ENCODE measurements at places on chromosomes 16 and 17.

- no peak for DNase-seq
Measured at GRCh38 chr17:61305024-61305423, 94.6 kb upstream of the TBX2 start.

- DNase-seq, result no peak
Measured at GRCh38 chr17:79075446-79075750, 774 bp downstream of the ENGASE start.

- no peak for DNase-seq
Measured at GRCh38 chr17:2077040-2077439, 22.1 kb downstream of the HIC1 start.

GRCh38 chr16:9092978-9093344 is 1.5 kb downstream of the HAPSTR1 start:
- DNase-seq, result no peak

- peak; percentile 30 for DNase-seq
Measured at GRCh38 chr16:56743840-56744239, 13.9 kb downstream of the NUP93 start.

DNA sequence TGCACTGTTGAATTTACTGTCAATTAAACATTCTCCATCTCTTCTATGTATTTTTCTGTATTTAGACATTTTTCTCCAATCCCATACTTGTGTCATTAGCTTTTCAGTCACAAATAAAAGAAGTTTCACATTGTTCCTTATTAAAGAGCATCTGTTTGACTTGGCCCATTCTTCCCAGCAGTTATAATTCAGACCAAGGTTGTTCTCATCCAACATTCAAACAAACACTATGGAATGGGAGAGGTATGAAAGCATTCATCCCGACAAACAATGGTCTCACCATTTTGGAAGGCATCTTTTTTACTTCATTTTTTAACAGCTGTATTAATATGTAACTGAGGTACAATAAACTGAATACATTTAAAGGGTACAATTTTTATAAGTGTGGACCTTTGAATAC is 208.8 kb upstream of the MAF start:
- no peak for DNase-seq

GRCh38 chr17:4759776-4760236 is 11.9 kb upstream of the TM4SF5 start:
- no peak for DNase-seq

GRCh38 chr17:59762824-59763374 is 55.4 kb downstream of the VMP1 start:
- DNase-seq, result no peak

GRCh38 chr16:70705056-70705455 is 19.2 kb upstream of the MTSS2 start:
- DNase-seq, result no peak

DNA sequence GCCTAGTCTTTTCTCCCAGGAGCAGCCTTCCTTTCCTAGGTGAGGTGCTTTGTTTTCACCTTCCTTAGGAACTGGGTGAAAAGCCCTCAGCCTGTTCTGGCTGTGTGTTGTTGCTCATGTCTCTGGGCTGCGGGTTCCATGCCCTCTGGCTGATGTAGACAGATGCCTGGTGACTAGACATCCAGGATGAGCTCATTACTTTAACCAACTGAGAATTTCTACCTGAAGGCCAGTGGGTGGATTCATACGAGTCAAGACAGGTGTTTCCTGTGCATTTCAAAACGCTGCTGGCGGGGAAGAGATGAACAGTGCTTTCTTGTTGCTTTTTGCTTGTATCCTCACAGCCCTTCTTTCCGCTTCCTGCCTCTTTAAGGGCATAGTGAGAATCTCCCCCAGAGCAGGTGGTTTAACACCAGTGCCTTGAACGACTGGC is 22.3 kb downstream of the SAP30BP start:
- DNase-seq, result no peak

DNA sequence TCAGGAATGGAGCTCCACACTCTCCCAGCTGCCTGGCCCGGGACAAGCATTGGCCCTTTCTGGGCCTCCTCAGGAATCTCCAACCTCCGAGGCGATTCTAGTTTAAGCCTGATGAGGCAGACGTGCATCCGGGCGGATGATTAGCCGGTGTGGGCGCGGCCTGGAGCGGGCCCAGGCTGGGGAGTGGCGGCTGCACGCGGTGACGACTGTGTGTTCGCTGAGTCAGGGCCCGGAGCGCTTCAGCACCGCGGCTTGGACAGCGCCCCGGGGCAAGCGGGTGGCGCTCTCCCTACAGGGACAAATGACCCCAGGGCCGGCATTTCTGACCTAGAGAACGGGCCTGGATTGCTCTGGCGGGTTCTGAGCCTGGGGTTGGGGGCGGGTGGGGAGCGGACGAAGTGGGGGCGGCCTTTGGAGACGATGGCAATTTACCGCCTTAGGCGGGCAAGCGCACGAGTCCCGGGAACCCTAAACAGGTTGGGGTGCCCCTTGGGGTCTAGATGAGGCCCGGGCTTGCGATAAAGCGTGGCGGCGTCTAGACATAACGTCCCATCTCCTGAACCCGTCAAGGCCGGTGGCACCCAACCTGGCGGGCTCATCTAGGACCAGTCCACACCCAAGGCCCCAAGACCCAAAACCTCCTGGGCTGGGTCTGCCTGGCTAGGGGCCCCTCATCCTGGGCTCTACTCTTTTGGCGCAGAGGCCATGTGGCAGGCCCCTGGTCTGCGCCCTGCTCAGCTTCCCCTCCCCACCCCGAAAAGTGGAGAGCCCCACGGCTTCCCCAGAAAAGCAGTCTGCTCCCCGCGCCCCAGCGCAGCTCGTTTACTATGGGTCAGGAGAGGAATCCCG is 22.3 kb upstream of the ZNHIT3 start:
- peak; percentile 59 for DNase-seq

DNA sequence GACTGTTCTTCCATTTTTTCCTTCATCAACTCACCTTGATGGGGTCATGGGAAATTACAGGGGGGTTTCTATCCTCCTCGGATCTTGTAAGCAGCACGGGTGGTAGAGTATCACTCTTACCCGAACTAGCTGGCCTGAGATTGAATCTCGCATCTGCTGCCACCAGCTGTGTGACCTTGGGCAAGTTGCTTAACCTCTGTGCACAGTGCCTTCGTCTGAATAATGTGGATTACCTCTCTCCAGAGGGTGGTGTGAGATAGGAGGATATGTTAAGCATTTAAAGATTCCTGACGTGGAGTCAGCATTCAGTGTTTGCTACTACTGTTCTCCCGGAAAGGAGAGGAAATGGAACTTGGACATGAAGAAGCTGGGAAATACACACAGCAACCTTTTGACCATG is 24.4 kb downstream of the LASP1 start:
- no peak for DNase-seq

DNA sequence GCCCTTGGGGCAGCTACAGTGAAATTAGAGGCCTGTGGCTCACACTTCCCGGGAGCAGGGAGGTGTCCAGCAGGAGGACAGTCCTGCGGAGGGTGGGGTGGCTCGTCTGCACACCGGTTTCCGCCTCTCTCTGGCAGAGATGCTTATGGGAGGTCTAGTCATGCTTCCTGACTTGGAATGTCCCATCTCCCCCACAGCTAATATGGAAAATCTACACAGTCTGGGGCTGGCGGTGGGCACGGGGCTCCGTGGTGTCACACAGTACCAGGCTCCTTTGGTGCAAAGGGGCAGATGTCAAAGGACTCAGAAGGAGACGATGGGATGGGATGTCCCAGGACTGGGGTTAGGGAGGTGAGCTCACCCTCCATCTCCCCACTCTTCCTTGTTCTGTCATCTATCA is 44.1 kb upstream of the DOC2B start:
- DNase-seq, result no peak

DNA sequence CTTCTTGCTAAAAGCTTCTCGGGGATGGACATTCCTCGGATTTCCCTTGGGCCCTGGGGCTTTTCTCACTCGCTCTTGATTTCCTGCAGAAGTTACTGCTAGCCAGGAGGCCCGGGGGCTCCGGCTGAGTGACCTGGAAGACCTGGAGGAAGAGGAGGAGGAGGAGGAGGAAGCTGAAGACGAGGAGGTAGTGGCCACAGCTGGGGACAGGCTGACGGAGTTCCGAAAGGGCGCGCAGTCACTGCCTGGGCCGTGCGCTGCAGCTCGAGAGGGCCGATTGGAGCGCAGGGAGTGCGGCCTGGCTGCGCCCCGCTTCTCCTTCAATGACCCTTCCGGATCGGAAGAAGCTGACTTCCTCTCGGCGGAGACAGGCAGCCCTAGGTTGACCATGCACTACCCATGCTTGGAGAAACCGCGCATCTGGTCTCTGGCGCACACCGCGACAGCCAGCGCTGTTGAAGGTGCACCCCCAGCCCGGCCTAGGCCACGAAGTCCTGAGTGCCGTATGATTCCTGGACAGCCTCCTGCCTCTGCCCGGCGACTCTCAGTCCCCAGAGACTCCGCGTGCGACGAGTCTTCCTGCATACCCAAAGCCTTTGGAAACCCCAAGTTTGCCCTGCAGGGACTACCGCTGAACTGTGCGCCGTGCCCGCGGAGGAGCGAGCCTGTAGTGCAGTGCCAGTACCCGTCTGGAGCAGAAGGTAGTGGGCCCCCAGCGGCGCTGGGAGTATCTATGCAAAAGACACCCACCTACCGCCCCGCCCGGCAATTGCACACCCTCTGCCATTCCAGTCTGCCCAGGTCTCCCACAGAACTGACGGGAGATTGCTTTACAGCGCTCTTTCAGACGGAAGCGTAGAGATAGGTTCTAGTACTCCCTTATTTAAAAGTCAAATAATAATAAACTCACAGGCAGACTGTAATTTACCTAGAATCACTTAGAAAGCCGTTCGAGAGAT is 4.9 kb downstream of the IRX6 start:
- DNase-seq, result no peak

DNA sequence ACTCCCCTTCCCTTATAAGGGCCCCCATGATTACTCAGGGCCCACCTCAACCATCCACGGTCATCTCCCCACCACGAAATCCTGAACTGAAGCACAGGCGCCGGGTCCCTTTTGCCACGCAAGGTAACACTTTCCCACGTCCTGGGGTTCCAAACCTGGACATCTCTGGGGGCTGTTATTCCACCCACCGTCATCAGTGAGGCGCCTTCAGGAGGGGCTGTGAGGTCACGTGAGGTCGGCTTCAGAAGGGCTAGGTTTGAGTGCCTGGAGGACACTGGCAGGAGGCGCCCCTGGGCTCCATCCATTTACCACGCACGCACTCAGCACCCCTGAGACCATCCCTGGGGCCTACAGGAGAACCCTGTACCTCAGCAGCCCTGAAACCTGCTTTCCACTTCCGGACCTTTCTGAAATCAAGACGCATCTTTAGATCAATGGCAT is 4.1 kb downstream of the CD2BP2 start:
- no peak for DNase-seq

DNA sequence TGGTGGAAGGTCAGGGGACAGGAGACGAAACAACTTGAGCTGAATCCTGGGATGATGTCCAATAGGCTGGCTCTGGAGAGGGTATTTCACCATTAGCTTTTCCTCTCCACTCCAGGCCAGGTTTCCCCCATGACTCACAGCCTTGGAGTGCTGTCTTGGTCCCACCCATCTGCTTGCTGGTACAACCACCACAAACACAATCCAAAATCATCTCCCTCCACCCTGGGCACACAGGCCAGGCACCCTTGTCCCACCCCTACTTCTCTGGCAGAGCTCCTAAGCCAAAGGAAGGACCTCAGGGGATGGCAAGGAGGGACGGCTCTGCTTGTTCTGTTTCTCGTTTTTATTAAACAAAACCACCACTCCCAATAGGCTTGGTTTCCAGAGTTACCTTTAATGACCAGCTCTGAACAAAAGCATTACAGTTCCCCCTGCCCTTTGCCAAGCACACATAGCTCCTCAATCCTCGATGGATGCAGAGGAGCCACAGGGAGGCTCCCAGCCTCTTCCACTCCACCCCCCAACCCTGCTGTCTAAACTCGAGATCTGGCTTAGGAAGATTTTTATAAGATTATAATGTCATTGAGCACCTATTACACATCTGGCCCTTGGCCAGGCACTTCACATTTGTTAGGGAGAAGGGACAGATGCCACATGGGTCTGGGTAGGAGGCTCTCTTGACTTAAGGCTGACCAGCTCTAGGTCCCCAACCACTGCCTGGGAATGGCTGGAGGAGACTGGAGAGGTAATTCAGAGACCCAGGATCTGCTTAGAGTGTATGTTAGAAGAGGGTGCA is 13.3 kb downstream of the CAVIN1 start:
- DNase-seq, result peak; percentile 83

DNA sequence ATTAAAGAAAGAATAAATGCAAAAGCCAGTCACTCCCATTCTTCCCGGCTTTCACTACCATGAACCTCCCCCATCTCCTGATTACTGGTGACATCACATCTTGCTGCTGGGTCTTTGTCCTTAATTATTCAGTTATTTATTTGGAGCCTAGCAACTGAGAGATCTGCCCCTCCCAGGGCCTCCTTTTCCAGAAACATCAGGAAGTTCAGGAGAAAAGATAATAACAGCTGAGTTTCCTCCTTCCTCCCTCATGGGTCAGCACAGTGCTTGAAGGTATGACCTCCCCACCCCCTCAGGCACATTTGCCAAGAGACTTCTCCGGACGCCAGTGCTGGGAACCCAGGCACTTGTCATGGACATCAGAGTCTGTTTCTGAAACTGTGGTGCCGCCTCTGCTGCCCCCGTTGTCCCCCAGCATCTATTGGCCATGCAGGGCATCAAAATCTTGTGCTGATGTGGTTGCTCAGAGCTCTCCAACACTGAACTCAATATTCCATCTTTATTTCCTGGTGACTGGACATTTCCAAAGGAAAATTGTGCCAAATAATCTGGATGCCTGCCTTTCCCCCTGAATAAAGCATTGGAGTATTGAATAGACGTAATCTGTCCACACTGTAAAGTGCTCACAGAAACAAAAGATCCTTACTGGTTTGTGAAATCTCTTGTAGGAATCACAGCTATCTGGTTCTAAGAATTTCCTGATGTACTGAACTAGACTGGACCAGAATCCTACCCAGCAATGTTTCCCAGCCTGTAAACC is 71.8 kb downstream of the ZNF18 start:
- DNase-seq, result no peak

GRCh38 chr17:43531955-43532354 is 14.2 kb downstream of the ETV4 start:
- DNase-seq, result no peak

DNA sequence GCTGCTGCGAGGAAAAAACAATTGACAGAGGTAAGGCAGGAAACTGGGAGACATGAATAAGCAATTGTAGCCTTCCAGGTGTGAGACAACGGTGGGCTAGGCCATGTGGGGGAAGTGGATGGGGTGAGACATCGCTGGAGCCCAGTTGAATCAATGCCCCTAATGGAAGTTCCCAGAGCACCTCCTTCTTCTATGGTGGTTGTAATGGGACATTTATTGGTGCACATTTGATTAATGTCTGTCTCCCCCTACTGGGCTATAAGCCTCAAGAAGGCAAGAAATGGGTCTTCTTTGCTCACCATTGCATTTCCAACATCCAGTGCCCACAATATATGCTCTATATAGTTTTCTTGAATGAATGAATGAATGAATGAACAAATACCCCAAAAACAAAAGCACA is 22.7 kb upstream of the CD300E start:
- DNase-seq, result no peak

- DNase-seq, result no peak
Measured at GRCh38 chr16:86107215-86107825, 208.4 kb downstream of the IRF8 start.

- no peak for DNase-seq
Measured at GRCh38 chr16:55426865-55427484, 52.0 kb upstream of the MMP2 start.

GRCh38 chr16:67302076-67302475 is 22.7 kb downstream of the PLEKHG4 start:
- DNase-seq, result no peak

All from astrocyte (in vitro differentiated cells and primary cell).